Activated T-helper 1 cell treated with Interleukin-2 at 50 U/mL for 16 hours (primary cell): ENCODE measurements at places on chromosomes 11 and 22.

GRCh38 chr22:24146194-24146616, 35.1 kb upstream of the SUSD2 start:
- no peak for DNase-seq

GRCh38 chr22:48757581-48757980, 1070.1 kb downstream of the BRD1 start:
- no peak for DNase-seq

DNA sequence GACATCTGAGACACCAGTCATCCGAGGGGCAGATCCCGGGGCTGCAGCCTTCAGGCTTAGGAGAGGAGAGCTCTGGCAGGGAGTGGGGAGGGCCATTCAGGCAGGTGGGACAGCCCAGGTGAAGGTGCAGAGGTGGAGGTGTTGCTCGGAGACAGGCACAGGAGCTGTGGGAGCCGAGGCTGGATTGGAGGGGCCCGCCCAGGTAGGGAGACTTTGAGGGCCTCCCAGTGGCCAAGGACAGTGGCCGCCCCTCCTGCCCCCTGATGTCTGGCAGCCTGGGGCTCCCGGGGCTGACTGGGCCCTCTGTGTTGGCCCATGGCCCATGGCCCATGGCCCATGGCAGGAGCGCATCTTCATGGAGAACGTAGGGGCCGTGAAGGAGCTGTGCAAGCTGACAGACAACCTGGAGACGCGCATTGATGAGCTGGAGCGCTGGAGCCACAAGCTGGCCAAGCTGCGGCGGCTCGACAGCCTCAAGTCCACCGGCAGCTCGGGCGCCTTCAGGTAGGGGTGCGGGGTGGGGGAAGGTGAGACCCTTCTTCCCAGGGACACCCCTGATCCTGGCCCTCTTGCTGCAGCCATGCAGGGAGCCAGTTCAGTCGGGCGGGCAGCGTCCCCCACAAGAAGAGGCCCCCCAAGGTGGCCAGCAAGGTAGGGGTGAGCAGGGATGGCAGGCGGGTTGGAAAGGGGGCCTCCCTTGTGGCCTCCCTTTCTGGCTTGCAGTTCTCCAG, 13.3 kb downstream of the TMEM258 start:
- no peak for DNase-seq

DNA sequence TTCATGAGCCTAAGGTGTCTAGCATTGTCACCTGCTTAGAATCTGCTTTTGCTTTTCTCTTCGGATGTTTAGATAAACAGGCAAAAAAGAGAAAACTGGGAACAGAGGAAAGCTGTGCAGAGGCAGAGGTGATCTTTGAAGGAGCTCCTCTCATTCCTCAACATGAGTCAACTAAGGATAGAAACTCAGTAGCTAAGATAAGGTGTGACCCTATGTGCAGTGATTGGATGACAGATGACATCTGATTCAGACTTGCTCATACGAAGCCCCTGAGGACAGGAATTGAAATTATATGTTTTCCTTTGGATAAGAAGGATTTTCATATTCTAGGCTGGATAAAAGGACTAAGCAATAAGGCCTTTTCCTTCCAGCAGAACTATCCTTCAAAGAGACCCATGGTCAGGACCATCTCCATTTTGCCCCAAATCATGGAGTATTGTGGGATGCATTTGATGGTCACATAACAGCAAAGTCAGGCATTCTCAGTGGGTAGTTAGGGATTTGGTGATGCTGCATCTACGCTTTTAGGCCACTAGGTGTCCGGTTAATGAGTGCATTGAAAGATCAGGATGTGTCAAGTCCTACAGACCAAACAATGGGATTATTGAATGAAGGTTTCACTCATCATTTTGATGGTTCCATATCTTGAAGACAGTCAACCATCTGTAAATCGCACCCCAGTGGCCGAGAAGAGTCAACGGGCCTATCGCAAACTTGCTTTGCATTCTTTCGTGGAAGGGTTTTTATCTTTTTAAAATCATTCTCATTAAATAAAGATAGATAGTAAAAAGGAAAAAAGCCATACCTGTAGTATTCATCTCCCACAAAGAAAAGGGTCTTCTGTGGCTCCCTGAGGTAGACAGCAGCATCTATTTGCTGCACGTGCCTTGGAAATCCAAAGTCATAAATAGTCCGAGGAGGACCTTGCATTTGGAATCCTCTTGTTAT, 32.2 kb downstream of the MMP20 start:
- no peak for DNase-seq

- no peak for DNase-seq
These were observed 727 bp downstream of the OSBP2 start for GRCh38 chr22:30695351-30695851.

DNA sequence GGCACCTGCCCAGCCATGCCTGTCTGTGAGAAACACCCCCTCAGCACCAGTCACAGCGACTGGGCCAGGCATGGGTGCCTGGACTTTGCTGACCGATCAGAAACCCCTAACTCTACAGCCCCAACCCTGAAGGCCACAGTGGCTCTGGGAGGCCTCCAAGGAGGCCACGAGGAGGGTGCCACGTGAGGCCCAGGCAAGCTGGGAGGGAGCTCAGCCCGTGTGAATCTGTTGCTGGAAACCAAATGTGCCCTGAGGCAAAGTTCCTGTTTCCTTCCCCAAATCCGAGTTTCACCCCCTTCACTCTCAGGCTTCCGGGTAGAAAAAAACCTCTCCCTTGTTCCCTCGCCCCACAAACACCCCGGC, 1.3 kb downstream of the UNC93B1 start:
- DNase-seq: no peak

- no peak for DNase-seq
These were observed 36.3 kb downstream of the KCNQ1OT1 start for GRCh38 chr11:2663506-2663905.

GRCh38 chr11:7004482-7004881, 15.7 kb downstream of the ZNF214 start:
- no peak for DNase-seq

DNA sequence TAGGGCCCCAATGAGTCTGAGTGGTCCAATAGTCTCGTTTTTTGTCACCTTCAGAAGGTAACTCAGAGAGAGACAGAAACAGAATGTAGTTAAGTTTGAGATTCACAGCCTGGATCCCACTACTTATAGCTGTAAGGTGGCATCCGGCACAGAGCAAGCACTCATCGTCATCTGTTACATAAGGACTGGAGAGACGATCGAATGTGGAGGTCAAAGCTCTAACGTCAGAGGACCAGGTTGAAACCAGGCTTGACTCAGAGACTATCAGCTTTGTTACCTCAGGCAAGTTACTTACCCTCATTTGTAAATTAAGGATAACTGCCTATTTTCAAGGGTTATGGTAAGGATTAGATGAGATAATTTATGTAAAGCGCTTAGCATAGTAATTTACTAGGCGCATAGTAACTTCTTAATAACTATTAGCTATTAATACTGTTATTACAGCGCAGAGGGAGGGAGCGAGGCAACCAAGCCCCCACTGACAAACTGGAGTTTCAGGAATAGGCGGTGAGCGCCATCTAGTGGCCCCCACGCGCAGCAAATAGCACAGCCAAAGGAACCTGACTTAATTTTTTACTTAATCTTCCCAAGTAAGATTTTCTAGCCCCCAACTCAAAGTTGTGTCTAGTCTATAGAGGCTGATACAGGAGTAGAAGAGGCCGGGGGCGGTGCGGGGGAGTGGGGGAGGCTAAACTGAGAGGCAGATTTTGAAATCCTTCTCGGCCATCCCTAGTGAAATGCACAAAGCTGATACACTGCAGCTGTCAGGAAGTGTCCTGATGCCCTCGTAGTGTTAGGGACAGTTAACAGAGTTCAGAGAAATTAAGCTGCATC, 29.0 kb upstream of the API5 start:
- no peak for DNase-seq

GRCh38 chr11:70732881-70733196, 334.5 kb downstream of the CTTN start:
- no peak for DNase-seq

- DNase-seq: peak; percentile 55
These were observed 3.5 kb upstream of the KRTAP5-6 start for GRCh38 chr11:1693327-1694063.

DNA sequence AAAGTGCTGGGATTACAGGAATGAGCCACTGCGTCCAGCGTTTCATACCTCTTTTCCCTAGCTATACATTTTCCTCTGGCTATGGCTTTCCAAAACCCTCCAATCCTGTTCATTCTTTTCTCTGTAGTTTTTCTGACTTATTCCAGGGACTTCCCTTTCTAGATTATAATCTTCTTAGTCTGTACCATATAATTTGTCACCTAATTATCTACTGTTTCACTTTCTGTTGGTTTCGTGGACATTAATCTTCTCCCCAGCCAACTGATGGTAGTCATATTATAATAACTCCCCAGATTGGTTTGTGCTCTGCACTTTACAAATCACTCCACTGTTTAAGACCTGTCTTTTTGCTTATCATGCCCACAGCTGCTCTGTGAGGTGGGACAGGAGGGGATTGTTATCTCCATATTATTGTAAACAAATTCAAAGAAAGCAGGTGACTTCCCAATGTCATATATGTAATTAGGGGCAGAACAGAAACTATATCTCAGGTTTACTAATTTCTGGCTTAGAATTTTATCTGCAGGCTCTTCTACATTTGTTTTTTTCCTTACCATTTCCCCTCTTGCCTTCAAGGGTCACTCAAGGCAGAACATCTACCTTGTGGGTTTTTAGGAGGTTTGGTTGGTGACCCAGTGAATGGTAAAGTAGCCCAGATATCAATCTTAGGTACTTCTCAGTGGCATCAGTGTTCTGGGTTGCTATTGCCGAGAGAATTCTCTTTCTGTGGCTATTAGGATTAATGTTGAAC, 23.9 kb downstream of the STIM1 start:
- DNase-seq: no peak

GRCh38 chr11:123373754-123374621, 56.1 kb upstream of the GRAMD1B start:
- DNase-seq: no peak

DNA sequence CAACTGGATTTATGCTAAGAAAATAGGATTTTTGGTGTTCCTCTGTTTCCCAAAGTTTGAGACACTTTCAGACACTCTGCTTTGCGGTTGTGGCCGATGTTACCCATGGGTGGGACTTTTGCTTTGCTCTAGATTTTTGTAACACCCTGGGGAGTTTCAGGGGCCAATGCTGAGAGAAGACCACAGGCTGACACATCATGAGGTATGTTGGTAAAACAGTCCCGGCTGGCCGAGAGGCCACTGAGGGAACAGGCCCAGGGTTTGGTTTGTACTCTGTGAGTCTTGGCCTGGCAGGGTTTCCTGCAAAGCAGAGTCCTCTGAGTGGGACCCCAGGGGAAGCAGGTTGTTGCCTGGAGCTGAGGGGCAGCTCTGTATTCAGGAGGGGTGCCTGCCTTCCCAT, 78.5 kb upstream of the PITPNB start:
- DNase-seq: no peak

- DNase-seq: no peak
These were observed 56.9 kb upstream of the EIF3M start for GRCh38 chr11:32526760-32527159.

DNA sequence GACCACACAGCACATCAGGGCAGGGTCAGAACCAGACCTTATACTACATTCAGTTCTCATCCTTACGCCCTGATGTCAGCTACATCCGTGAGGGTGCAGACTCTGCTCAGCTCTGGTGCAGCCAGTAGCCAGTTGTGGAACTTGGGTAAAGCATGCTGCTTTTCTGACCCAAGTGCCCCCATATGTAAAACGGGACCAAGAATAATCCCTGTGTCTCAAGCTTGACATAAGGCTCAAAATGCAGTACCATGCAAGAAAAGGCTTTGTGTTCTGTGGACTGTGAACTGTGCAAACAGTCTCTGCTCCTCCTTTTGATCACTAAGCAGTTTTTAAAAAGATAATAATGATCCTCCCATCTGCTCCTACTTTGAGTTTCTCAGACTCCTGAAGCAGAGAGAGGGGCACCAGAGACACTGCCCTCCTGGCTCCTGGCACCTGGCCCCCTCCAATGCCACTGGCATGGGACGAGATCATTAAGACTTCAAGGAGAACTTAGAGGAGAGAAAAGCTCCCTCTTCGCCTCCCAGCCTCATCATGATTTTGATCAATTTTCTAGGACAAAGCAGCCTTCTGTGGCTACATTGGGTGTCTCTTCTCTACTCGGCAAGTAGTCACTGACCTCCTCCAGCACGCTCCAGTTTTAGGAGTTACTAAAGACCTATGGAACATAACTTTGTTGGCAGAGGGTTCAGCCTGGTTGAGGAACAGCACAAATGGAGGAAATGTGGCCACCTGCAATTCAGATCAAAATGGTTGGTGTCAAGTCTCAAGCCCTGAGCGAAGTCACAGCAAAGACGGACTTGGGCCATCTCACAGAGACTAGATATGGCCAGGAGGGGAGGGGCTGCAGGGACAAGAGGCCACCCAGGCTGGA, 23.9 kb downstream of the IL10RA start:
- no peak for DNase-seq
